Daoy (cell line): ENCODE measurements at places on chromosomes 5 and 9. TPM values are rescaled to one million over a fixed set of nuclear protein-coding genes. Genes with fewer than 3 reads are reported as not detected.

NR2F1-AS1 gene
- total RNA-seq: 6.1 and 10.5 TPM in 2 replicates

RASEF gene
- 7.4 and 9.2 TPM in 2 replicates for total RNA-seq

DNA sequence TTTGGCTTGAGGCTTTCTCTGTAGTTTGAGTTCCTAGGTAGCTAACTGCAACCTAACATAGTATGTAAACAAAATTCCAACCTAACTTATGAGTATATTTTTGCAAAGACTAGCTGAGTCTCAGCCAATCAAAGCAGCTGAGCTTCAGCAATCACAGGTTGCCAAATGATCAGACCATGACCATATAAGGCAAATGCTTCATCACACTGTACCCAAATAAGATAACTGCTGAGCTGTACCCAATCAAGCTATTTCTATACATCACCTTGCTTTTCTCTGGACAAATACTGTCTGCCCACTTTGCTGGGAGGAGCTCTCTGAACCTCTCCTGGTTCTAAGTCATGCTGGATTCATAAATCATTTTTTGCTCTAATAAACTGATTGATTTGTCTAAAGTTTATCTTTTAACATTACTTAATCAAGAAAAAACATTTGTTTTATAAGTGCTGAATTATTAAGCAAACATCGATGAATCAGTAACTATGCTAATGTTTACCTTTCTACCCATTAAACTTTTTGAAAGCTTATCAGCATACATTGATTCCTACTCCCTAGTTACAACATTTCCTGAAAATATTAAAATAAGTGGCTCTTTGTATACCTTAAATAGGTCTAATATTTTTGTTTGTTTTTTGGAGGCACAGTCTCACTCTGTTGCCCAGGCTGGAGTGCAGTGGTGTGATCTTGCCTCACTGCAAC, 129.7 kb upstream of the PCA3 start:
- DNase-seq: no peak

- DNase-seq: no peak
Measured at GRCh38 chr5:79011869-79012268, 26.8 kb upstream of the ARSB start.

GRCh38 chr5:1662559-1663085, 137.0 kb downstream of the MRPL36 start:
- DNase-seq: no peak

DNA sequence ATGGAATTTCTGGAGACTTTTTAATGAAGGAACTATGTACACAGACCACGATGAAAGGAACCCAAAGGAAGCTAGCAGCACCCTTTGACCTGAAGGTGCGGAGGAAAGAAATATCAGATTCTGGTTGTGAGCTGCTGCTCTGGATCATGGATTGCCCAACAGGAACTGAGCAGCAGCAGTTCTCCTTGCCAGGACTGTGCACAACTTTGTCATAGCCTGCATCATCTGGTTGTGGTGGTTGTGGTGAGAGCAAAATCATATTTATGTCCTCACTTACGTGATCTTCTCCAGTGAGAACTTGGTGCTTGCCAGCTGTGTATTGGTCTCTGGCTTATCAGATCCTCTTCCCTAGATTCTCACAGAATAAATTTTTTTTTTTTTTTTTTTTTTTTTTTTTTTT, 70.7 kb upstream of the LPAR1 start:
- no peak for DNase-seq

- no peak for DNase-seq
Measured at GRCh38 chr5:73529081-73529480, 30.8 kb downstream of the BTF3 start.

GRCh38 chr5:135743705-135744411, 90.6 kb upstream of the SLC25A48 start:
- no peak for DNase-seq

GRCh38 chr5:93579692-93580062, 1.3 kb downstream of the NR2F1-AS1 start:
- DNase-seq: no peak
